Skeletal muscle tissue (tissue), 5 donors: ENCODE measurements at places on chromosomes 12 and 14. TPM values are rescaled to one million over a fixed set of nuclear protein-coding genes. Genes with fewer than 3 reads are reported as not detected.

DAO gene
- total RNA-seq, result not detected

EML1 gene
- total RNA-seq, result 37.6 TPM

SLC10A1 gene
- total RNA-seq, result not detected

MPHOSPH9 gene
- 44.9 TPM for total RNA-seq

ASCL1 gene
- total RNA-seq, result not detected

KIF5A gene
- under 0.01 TPM for total RNA-seq

ANKRD33 gene
- total RNA-seq, result not detected

AHNAK2 gene
- 11.5 TPM for total RNA-seq

SMARCD1 gene
- total RNA-seq, result 19.3 TPM

GCH1 gene
- 9.9 TPM for total RNA-seq

TSPAN19 gene
- not detected for total RNA-seq

NRL gene
- total RNA-seq, result 2.1 TPM

EXOC3L4 gene
- 0.52 TPM for total RNA-seq

PAPLN gene
- total RNA-seq, result 1.6 TPM

CLEC4D gene
- total RNA-seq, result under 0.01 TPM

WNT5B gene
- 30.3 TPM for total RNA-seq

TNS2 gene
- total RNA-seq, result 21.9 TPM

IGF1 gene
- total RNA-seq, result 12.5 TPM

PGF gene
- 8.9 TPM for total RNA-seq

SLC38A4 gene
- 4.7 TPM for total RNA-seq

GALNT9 gene
- total RNA-seq, result 0.52 TPM

MSI1 gene
- total RNA-seq, result 1.0 TPM

CBLN3 gene
- under 0.01 TPM for total RNA-seq

APOLD1 gene
- total RNA-seq, result 9.9 TPM

KRT75 gene
- total RNA-seq, result not detected

TCL1A gene
- 1.6 TPM for total RNA-seq

TAS2R7 gene
- total RNA-seq, result not detected

LUM gene
- total RNA-seq, result 396 TPM

ATL1 gene
- 5.2 TPM for total RNA-seq

USP44 gene
- 1.0 TPM for total RNA-seq

CLEC2A gene
- not detected for total RNA-seq

NOVA1 gene
- 12.5 TPM for total RNA-seq

IRAK3 gene
- total RNA-seq, result 11.0 TPM

NGB gene
- total RNA-seq, result not detected

SCNN1A gene
- total RNA-seq, result not detected
